GM20000 (cell line): ENCODE measurements at places on chromosomes 7 and 10.

DNA sequence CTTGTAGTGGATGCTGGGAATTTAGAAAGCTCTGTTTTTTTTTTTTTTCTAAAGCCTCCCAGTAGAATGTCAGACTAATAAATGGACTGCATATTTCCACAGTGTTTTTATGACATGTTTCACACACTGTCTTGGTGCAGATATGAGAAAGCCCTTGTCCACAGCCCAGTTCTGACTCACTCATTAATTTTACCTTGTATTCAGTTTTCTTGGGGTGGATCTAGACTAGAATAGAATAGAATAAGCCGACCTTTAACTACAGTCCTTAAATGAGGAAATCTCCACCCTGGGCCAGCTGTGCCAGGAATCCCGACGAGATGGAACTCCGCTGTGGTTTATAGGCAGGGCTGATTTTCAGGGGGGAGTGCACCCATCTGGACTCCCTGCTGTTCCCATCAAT, 274.7 kb downstream of the NRG3 start:
- no peak for DNase-seq

DNA sequence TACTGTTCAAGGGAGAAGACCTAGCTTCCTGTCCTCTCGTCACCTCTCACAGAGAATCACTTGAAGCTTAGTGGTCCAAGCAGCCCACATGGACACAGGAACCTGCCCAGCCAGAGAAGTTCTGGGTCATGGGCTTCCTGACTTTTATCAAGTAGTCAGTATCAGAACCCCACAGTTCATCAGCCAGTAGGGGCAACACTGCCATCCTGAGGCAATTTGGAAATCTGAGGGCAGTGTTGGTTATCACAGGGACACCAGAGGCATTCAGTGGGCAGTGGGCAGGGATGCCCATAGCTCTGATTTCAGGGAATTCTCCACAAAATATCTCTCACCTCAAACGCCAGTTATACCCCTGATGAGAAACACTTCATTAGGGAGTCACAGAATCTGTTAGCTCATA, 22.5 kb upstream of the MGAM2 start:
- no peak for DNase-seq

- DNase-seq: no peak
Measured at GRCh38 chr7:130490311-130490791, 1.5 kb upstream of the MEST start.

DNA sequence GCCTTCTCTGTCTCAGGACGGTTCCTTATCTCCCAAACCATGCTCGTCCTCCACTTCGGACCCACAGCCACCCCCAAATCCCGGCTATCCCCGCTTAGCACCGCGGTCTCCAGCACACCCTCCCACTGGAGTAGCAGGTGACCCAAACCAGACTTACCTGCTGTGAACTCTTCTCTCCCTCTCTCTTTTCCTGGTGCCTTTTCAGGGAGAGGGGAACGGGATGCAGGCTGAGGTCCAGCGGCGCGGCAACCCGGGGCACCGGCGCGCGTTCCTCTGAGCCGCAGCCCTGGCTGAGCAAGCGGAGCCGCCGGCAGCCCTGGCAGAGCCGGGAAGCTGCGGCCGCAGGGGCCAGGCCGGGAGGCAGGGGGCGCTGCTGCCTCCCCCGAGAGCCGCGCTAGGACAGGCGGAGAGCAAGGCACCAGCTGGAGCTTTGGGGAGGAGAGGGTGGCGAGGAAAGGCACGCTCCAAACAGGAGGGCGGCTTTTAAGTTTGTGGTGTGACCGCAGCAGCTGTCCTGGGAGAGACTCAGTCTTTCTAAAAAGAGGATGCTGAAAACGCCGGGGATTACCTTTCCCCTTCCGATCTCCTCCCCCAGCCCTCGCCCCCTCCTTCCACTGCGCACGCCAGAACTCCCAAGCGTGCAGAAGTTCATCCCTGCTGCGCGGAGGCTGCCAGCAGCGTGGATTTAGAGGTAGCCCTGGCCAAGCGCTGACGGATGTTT, at the start of gene SEMA3D:
TSS of gene SEMA3D (minus strand) at position 536 of the 721 bp plus-strand sequence. CDS start 65,165 bp downstream, outside the sequence.
- DNase-seq: peak; percentile 76

GRCh38 chr10:22760025-22760424, 45.6 kb upstream of the PIP4K2A start:
- DNase-seq: no peak

DNA sequence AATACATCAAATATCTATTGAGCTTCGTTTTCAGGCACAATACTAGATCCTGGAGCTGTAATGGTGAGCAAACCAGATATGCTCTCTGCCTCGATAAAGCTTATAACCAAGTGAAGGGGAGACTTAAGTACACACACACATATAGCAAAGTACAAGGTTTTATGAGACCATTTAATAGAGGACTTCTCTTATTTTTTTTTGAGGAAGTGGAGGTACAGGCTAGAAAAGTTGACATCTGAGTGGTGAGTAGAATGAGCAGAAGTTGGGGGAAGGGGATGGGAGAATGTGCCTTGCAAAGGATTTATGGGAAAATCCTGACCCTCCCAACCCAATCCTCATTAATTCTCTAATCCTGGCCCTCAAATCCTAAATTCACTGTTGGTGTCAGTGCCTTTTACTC, 7.7 kb downstream of the CCDC136 start:
- DNase-seq: no peak

GRCh38 chr10:90817128-90817889, 40.5 kb downstream of the HTR7 start:
- no peak for DNase-seq

GRCh38 chr7:33109758-33110238, 594 bp upstream of the RP9 start:
- no peak for DNase-seq

DNA sequence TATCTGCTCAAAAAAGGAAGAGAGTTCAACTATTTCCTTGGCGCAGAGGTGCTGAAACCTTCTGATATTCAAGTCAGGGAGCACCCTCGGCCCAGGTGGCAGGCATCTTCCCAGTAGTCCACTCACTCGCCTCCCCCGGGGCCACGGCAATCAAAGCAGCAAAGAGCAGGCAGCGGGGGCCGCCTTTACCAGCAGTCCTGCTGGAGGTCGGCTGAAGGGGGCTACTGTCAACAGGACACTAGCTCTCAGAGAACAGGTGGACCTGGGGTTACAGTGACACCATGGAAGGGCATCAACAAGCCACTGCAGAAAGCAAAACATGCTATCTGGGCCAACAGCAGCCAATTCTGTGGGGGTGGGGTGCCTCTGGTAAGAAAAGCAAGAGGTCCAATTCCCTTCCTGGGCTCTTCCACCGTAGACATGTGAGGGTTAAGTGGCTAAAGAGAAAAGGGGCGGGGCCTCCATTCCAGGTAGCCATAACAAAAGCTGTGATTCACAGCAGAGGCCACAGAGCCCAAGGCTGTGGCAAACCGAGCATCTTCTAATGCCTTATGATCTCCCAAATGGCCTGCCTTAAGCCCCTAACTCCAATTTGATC, 9.4 kb downstream of the FZD9 start:
- DNase-seq: no peak

- no peak for DNase-seq
Measured at GRCh38 chr7:154212861-154213260, 160.7 kb downstream of the DPP6 start.

GRCh38 chr7:120079704-120080103, 193.3 kb upstream of the KCND2 start:
- DNase-seq: no peak

- DNase-seq: no peak
Measured at GRCh38 chr10:100516847-100517246, 2.8 kb downstream of the SEC31B start.

DNA sequence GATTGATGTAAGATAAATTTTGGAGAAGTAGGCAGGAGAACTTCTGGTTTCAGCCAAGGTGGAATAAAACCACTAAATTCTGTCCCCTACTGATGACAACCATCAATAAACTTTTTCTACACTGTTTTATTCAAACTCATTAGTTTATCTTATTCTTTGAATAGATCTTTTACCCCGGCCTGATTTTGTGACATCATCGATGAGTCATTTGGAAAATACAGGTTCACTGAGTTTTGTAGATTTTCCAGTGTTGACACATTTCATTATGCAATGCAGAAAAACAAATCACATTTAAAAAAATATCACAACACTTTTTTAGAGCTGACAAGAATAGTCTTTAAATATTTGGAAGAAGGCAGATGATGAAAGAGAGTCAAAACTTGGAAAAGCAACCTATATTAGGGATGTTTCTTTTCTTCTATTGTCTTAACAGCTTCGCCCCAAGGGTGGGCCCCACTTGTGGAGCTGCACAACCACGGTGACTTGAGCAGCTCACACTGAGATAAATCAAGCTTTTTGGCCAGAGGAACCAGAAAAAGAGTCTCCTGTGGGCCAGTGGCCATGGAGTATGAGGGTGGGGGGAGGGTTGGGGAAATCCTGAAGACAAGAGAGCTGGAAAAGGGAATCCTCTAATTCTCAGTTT, 112.8 kb downstream of the PTEN start:
- no peak for DNase-seq

DNA sequence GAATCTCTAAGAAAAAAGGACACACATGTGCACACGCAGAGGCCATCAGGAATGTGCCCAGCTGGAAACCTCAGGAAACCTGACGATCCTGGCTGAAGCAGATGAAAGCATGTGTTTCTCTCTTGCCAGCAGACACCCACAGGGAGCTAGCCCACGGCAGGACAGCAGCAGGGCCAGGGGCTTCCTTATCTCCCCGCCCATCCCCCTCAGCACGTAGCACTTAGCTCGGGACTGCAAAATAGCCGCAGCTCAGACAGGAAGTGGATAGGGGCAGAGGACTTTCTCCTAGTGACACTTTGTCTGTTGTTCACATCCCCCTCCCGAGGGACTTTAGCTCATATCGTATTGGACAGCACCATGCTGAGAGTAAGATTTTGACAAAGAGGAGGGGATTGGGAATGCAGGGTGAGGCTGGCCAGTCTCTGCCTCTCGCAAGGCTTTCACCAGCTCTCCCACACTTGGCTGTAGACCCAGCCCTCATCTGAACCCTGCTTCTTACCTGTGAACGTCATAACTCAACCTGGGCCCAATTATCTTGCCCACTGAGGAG, 63.8 kb downstream of the MKI67 start:
- DNase-seq: no peak

- DNase-seq: no peak
Measured at GRCh38 chr7:98418271-98418635, 17.4 kb upstream of the BAIAP2L1 start.

GRCh38 chr7:55086413-55087201, 67.8 kb downstream of the EGFR start:
- peak; percentile 61 for DNase-seq

GRCh38 chr10:28047061-28047460, 48.2 kb upstream of the ODAD2 start:
- DNase-seq: no peak

GRCh38 chr10:76618171-76618570, 1019.4 kb downstream of the KCNMA1 start:
- no peak for DNase-seq

- no peak for DNase-seq
Measured at GRCh38 chr7:74360008-74360407, 70.8 kb downstream of the CLIP2 start.

DNA sequence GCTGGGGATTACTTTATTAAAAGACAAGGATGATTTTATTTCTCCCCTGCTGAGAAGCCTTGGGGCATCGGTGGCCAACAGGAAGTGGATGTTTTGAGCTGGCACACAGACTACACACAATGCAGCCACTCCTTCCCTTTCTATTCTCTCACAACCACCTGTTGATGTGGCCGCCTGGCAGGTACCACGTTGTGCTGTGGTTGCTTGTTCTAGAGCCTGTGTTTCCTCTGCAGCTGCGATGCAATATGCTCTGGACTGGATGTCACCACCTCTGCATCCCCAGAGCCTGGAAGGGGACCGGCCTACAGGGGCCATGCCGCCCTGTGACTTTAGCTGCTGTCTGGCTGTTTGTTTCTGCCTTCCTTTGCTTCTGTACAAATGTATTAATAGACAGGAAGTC, 195.7 kb upstream of the CELF2 start:
- DNase-seq: no peak
